ENCODE measurements at places on chromosomes 11 and 22.

GRCh38 chr11:14585438-14585837 lies 58.2 kb upstream of the PDE3B start:
- no peak for DNase-seq

- no peak for DNase-seq
Observed at GRCh38 chr11:47044119-47044518, 107.6 kb downstream of the CSTPP1 start.

- peak; percentile 17 for DNase-seq
Observed at GRCh38 chr11:97537407-97538150, 1147.8 kb downstream of the JRKL start.

DNA sequence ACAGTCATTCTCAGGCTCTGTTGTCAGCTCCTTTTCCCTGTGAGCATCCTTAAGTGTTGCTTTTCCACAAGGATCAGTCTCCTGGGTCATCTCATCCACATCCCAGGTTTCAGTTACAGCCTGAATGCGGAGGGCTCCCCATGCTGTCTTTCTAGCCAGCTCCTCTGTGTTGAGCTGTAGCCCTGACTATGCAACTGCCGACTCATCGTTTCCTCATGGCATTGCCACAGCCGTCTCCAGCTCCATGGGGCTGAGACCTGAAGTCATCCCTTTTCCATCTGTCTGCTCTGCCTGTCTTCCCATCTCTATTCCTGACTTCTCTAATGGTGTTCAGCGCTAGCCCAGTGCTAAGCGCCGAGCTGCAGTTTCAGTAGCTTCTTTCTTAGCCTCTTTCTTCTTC lies 11.8 kb downstream of the SAMM50 start:
- no peak for DNase-seq

DNA sequence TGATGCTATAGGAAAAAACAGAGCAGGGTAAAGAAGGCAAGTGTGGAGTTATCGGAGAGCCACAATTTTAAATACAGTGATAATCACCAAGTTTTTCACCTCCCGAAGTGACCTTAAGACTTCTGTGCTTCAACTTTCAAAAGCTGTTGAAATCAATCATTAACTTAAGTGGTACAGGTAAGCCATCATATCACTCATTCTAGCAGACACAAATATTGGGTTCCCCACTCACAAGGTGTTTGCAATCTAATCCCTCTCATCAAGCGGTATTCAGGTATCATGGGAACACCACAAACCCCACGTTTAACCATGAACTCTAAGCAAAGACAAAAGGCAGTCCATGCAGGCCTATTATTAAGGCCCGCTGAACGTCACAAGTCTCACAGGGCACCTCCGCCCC lies 26.8 kb downstream of the LARGE1 start:
- DNase-seq, result no peak

GRCh38 chr22:48941033-48941902 lies 886.4 kb downstream of the BRD1 start:
- DNase-seq, result no peak

DNA sequence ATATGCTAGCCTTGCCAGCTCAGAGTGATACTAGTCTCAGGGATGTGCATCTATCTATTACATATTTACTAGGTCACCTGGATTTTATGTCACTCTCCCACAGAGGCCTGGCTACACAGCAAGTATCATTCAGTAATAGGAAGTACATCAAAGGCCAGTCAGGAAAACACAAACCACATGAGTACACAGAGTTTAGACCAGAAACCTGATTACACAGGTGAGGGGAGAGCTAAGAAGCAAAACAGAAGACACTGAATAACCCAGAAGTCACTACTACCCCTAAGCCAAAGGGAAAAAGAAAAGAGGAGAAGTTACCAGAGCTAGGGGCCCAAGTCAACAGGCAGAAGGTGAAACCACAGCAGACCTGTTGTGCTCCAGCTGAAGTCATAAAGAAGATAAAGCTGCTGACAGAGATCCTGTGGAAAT lies 13.3 kb downstream of the LPXN start:
- no peak for DNase-seq

DNA sequence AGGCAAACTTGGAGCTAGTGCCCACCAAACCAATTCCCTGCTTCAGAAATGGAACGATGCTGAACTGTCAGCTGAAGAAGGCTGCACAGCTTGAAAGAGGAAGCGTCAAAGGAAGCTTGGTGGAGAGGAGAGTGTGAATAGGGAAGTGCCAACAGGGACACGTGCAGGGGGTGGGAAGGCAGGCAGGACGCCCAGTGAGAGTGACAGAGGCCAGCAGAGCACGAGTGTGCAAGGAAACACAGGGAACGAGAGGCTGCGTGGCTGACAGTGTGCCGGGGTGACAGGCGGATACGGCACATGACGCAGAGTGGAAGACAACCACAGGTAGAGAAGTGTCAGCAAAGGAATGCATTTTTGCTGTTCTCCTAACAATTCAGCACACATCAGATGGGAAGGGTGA lies 196.4 kb downstream of the LARGE1 start:
- DNase-seq, result no peak

DNA sequence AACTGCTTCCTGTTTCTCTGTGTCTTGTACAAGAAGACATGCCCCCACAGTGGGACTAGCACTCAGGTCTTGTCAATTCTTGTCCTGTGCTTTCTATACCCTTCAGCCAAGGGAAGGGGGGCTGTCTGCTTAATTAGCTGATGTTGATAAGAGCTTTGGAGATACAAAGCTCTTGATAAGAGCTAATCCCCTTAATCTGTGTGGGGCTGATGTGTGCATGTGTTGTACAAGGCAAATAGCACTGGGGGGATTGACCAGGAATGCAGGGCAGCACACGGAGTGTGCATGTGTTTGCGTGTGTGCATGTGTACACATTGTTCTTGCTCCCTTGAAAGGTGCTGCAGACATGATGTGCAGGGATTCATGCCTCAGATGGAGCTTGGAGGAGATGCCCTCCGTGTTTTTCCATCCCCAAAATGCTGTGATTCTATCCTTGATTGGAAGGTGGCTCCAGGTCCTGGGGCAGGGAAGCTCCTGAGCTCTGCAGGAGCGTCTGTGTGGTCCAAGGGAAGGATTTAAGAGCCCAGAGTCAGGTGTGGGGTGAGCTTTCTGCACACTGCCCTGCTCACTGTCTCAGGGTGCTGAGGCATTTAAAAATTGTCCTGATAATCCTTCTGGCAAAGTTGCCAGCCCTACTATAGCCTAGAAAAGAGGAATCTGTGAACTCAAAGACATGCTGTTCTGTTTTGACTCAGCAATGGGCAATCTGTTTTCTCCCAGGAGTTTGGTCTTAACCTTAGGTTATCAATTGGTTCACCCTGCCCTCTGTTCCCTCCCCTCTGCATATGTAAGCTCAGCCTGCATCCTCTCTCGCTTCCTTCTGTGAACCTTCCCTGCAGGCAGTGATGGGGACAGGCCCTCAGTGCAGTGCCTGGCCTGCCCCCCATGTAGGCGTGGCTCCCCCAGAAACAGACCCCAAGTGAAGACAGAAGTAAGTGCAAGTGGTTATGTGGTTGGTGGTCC lies 102.0 kb downstream of the GRIK4 start:
- no peak for DNase-seq

DNA sequence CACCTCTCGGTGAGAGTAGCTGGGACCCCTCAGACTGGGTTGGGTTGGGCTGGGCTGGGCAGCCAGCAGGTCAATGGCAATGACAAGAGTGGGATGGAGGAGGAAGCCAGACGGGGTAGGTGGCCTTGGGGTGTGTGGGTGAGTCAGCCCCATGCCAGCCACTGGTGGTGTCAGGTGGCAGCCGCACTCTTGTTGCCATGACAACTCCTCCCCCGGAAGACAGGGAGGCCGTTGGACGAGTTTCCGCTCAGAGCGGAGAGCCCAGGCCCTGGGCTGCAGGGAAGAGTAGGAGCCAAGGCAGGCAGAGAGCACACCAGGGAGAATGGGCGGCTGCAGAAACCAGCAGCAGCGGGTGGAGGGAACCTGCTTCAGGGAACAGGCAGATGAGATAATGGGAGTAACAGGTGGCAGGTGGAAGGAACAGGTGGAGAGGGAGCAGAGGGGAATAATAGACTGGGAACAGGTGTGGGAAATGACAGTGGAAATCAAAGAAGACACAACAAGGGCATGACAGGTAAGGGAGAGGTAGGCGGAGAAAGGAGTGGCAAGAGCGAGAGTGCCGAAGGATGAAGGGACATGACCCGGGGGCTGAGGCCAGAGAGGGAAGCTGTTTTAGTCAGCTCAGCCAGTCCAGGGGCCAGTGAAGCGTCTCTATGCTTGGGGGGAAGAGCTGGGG lies 8.7 kb downstream of the SPTBN2 start:
- peak; percentile 95 for DNase-seq

- DNase-seq, result peak; percentile 56
Observed at GRCh38 chr11:69270941-69271340, 23.0 kb upstream of the MYEOV start.

DNA sequence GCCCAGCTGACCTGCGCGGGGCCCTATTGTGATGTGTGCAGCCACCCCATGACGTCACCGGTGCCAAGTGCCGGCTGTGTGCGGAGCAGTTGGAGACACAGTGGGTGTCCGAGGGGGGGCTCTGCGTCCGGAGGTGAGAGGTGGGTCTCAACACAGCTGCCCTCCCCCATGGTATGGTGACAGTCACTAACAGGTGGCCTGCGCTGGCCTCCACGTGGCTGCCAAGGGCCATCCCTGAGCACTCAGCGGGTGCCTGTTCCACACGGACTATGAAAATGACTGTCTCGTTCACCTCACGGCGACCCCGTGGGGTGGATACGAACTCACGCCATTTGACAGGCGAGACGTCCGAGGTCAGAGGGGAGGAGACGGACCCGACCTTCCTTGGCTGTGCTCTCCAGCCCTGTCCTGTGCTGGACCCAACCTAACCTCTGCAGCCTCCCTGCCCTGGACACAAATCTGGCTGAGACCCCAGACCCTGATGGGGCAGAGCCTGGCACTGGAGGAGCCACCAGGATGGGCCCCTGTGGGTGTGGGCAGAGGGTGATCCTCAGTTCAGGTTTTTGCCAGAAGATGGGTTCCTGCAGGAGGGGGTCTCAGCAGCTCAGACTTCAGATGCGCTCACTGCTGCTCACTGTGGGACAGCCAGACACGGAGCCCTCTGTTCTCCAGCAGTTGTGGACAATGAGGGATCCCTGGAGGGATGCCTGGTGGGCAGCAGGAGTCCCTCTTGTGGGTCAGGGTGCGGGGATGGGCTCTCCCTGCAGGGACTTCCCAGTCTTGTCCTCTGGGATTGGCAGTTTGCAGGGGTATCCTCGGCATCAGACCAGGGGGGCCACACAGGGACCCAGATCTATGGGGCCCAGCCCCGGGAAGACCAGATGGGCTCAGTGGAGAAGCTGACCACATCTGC lies 6.3 kb downstream of the HRAS start:
- DNase-seq, result no peak

- peak; percentile 99 for DNase-seq
Observed at GRCh38 chr11:130181295-130182272, 22.0 kb downstream of the ST14 start.

GRCh38 chr11:114398303-114398920 lies 1.9 kb downstream of the C11orf71 start:
- DNase-seq, result no peak

- DNase-seq, result peak; percentile 89
Observed at GRCh38 chr11:14380947-14381561, 22.1 kb upstream of the RRAS2 start.

GRCh38 chr11:120304526-120304925 lies 20.6 kb upstream of the TLCD5 start:
- DNase-seq, result no peak

DNA sequence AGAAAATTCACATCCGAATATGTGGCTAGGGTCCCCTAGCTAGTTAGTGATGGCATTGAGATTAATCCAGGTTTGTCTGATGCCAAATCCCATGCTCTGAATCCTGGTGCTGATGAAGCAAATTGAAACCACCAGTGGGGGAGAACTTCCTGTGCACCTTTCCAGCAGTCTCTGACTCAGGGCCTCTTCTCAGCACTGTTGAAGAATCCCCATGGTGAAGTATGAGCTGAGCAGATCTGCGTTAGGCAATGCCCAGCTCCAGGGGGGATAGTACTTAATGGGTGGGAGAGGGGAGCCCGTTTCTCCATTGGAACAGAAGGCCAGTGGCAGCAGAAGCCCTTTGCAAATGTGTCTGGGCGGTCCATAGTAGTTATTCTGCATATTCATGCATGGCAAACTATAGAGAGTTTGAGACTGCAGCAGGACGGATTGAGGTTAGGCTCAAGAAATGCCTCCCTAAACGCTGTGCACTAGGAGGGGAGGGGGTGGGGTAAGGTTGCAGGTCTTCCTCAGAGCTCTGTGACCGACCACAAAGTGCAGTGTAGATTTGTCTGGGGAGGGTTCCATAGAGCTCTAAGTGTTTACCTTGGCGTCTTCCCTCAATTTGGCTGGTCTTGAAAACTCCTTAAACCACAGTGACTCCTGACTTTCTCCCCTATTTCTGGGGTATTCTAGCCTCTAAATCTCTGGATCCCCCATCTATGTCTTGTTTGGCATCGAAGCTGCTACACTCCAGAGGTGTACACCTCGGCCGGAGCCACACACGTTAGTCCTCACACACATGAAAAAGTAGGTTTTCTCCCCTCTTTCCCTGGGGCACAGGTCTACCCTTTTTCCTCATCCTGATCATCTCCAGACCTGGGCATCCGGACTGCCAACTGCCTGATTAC lies 4.8 kb downstream of the POU2F3 start:
- peak; percentile 96 for DNase-seq

DNA sequence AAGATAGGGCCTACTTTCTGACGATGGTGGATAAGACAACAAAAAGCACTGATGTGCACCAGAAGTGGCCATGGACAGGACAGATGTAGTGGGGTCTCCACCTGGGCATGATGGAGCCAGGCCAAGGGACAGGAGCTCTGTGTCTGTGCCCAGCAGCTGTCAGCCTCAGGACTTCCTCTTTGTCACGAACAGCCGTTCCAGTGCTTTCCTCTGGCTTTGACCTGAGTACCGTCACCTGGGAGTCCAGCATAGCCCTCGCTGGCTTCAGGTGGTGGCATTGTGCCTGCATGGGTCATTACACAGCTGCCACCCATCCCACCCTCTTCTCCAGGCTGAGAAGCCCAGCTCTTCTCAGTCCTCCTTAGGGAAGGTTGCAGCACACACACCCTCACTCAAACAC lies 137.8 kb downstream of the GRIK4 start:
- no peak for DNase-seq

GRCh38 chr11:104086621-104087020 lies 50.2 kb downstream of the DDI1 start:
- DNase-seq, result no peak

DNA sequence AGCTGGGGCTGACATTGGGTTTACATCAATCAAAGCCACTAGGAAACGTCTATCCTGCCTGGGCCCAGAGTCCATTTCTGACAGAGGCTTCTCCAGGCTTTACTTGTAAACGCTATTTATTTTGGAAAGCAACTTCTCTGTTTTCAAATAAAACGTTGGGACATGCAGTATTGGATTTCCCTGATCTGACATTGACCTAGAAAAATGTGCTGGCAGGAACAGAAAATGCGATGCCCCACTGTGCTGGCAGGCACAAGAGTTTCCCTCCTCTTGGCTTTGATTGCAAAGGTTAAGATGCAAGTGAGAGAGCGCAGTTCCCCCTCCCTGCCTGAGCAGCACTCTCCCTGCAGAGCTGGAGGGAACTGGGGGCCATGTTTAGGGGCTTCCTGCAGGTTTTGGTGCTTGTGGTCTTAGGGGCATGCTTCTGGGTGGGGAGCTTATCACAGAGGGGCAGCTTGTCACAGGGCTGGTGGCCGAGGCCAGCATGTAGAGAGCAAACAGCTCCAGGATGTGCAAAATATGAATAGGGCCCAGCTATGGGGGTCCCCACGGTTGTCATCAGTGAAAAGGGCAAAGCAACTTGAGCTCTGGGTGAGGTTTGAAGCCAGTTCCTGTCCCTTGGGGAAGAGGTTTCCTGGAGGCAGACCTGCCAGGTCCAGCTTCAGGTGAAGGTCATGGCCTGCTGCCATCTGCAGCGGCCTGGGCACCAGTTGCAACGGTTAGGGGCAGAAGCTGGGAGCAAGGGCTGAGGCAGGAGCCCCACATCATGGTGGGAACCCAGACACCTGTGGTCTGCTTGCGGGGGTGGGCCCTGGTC lies 42.3 kb upstream of the DKK3 start:
- DNase-seq, result no peak
